ENCODE measurements at places on chromosomes 5 and 9.

DNA sequence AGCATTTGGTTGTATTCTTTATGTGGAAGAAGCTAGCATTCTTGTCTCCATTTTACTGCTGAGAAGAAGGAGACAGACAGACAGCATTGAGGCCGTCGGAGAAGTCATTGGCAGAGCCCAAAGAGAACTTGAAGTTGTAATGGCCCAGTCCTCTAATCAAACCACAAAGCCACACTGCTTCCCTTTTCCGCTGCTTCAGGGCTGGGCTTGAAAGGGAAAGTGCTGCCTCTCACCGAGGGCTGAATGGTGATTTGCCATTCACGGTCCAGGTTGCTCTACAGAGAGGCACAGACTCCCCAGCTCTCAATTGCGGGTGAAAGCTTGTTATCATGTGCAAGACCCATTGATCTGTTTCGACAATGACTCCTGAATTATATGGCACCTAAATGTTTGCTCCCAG lies 25.6 kb upstream of the POU4F3 start:
- no peak for DNase-seq

- DNase-seq: no peak
Observed at GRCh38 chr5:61802456-61802855, 470.4 kb downstream of the ZSWIM6 start.

DNA sequence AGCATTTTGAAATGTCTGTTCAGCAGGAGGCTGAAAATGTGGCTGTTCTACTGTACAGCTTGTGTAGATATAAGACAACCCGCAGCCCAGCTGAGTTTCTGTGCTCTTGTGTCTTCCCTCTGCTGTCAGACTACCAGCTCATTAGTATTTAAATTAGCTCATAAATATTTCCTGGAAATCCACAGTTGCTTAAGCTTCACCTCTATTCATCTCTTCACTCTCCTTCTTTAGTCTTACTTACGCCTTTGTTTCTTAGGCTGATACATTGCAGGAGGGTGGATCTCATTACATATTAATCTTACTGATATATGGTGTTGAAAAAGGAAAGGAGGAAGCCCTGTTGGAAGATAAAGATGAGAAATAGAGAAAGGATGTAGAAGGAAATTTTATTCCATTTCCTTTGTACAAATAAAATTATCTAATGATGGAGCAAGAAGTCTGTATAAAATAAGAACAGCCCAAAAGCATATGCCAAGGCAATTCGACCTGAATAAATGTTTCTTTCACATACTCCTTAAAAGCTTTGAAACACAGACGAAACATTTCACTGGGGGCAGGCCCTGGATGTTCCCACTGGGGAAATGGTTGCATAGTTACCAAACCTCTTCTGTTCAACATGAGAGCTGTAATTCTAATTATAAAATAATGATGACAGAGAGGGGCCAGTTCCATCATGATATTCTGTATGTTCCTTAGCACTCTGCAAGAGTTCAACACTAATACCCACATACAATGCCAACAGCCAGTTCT lies 111.8 kb upstream of the APC start:
- DNase-seq: no peak

GRCh38 chr5:3118340-3118739 lies 366.9 kb upstream of the IRX2 start:
- no peak for DNase-seq

- DNase-seq: no peak
Observed at GRCh38 chr9:100534401-100534800, 43.5 kb upstream of the CAVIN4 start.

- peak; percentile 89 for DNase-seq
Observed at GRCh38 chr9:131402738-131403492, 9.0 kb downstream of the PRRC2B start.

- no peak for DNase-seq
Observed at GRCh38 chr5:31413030-31413812, 118.7 kb downstream of the DROSHA start.

DNA sequence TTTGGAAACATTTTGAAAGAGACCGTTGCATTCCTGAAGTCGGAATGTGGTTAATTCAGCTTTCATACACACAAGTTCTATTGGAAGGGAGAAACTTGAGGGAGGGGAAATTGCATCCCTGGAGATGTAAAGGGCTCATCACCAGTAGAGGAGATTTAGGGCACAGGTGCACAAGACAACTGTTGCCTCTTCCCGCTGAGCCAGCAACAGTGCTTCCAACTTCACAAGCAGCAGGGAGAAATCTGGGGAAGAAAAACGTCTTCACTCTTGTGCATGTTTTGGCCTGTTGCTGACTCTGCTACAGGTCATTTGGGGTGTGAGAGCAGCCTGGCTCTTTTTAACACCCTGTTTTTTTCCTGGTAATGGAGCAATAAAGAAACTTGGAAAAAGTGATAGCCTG lies 277.9 kb downstream of the GAS1 start:
- no peak for DNase-seq

DNA sequence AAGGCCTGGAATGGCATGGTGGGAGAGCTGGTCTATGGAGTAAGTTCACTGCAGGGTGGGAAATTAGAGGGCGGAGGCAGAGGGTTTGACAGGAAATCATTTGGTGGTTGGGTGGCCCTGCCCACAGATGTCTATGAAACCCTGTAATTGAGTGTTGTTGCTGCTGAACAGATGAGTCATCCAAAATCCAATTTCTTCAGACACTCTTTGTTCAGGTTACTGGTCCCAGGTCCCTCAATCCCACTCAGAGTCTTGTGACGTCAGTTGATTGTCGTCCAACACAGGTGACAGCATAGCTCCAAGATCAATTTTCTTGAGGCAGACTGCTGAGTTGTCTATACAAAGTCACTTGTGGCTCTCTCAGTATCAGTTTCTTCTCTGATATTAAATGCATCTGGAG lies 208.6 kb downstream of the GRIA1 start:
- DNase-seq: no peak

DNA sequence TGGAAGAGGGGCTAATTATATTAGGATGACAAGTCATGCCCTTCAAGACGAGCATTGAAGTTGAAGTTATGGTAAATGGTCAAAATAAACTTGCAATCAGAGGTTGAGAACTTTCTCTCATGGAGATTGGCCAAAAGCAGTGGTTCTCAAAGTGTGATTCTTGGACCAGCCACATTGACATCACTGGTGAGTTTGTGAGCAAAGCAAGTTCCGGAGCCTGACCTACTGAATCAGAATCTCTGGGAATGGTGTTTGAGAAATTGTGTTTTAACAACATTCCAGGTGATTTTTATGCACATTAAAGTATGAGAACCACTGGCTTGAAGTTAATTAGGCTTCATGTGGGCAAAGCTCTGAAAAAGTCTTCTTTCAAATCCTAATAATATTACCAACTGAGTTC lies 403.5 kb downstream of the ZSWIM6 start:
- no peak for DNase-seq

DNA sequence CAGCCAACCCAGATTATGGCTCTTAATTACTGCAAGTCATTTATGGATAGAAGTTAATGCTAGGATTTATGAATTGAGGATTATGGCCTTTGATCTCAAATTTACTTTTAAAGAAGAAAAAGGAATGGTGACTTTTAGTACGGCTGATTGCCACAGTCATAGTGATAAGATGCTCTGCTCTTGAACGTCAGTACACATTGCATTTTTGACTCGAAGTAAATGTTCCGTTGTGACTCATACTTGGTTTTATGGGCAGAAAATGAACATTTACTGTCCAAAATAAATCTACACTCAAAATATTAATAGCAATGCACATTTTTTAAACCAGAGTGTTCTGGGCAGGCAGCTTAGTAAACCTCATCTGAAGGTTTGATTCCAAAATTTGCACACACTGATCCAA lies 830 bp downstream of the ADAMTSL1 start:
- DNase-seq: peak; percentile 49

DNA sequence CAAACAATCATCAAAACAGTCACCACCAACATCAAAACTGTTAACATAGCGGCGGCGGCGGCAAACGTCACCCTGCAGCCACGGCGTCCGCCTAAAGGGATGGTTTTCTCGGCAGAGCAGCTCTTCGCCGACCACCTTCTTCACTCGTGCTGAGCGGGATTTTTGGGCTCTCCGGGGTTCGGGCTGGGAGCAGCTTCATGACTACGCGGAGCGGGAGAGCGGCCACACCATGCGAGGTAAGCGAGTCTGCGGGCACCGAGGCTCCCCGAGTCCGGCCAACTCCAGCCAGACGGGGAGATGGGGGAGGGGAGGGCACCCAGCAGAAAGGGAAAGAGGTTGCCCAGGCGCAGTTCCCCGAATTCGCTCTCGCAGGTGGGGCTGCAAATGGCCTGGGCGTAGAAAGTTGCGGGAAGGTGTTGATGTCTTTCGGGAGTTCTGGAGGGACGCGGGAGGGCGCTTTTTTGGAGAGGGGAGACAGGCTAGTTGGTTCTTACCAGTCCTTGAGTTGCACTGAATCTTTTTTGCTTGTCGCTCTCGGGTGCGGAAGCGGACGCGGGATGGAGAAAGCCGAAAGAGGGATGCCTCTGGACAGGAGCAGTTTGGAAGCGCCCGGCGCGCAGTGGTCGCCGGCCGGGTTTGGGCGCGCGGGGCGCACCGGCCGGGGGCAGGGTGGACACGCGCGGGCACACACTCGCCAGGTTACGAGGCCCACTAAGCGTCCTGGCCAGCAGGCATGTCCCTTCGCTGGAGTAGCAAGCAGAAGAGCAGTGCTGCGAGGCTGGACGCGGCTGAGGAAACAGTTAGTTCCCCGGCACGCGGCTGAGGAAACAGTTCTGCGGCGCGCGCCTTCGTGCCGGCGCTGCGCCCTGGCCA lies 849 bp downstream of the RORB start:
- no peak for DNase-seq

DNA sequence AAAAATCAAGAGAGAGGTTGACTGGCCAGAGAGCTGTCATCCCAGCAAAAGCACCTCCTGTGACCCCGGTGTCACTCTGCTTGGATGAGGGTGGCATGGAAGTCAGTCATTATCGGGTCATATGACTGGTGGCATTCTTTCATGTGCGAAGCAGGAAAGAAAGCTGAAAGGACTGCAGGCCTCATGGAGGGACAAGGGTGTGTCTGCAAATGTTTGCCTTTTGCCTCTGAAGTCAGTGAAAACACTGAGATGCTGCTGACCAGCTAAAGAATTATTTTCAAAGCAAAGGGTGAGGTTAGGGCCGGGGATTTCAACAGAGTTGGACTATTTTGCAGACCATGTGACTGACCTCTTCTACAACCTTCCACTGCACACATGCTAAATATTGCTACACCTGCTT lies 298.3 kb downstream of the CSNK1G3 start:
- peak; percentile 9 for DNase-seq

- peak; percentile 73 for DNase-seq
Observed at GRCh38 chr5:72248410-72248981, 71.5 kb downstream of the MRPS27 start.

DNA sequence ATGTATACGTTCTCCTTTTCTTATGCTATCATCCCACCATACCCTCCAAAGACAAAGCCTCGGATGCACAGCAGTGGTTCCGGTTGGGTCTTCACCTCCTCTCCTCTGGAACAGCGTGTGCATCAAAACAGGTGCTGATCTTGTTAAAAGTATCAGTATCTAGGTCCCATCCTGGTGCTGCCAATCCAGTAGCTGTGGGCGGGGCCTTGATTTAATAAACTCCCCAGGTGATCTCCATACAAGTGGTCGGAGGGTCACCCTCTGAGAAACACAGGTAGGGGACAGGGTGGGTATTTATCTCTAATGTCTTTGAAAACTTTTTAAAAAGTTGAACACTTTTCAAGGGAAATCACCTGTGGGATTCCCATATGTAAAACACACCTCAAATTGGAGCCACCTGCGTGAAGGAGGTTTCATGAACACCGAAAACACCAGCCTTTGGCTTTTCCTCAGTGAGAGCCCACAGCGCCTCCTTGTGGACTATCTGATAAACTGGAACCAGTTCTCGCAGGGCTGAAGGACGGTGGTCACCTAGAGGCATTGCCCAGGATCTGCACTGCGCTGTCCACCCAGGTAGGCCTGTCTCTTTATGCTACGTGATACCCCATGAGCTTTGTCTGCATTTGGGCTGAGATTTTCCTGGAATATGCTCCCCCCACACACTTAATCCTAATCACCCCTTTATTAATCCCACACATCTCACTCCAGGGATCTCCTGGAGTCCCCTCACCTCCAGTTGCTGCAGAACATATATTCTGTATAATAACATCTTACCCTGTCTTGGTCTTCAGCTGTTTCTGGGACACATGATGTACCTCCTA lies 80.5 kb upstream of the EPB41L4B start:
- DNase-seq: peak; percentile 54

GRCh38 chr9:113657765-113658544 lies 194.4 kb downstream of the RGS3 start:
- peak; percentile 67 for DNase-seq

- DNase-seq: no peak
Observed at GRCh38 chr9:92642041-92642451, 27.9 kb downstream of the IPPK start.

- no peak for DNase-seq
Observed at GRCh38 chr9:116837018-116837989, 150.2 kb downstream of the TRIM32 start.

DNA sequence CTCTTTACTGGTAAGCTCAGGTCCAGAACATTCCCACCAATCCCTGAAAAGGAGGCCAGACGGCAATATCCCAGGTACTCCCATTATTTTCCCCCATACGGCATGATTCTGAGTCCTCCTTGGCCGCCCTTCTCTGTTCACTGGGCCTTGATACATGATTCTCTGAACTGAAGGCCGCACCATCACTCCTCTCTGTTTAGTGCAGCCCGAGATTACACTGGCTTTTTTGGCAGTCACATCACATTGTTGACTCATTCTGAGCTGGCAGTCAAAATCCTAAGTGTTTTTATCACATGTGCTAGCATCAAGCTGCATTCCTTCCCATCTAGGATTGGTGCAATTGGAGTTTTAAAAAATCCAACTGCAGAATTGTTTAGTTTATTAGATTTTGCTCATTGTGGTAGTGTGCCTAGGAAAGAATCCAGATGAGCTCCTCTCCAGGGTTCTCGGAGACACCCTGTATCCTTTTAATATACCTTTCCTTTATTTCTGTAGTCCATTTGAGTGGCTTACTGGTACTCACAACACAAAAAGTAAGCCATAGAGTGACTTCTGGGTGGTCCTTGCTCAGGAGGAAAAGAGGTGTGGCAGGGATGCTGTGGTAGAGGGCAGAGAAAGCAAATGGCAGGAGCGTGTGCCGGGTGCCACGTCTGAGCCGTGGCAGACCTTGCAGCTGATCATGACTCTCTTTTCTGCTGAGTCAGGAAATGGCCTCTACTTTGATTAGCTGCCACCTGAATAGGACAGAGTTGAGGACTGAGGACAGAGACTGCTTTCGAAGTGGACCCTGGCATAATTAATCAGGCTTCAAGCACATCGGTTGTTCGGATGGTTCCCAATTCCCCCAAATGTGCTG lies 121.1 kb upstream of the IL12B start:
- DNase-seq: peak; percentile 97

- no peak for DNase-seq
Observed at GRCh38 chr5:150419630-150420270, 7.0 kb upstream of the CD74 start.

GRCh38 chr9:123662057-123662776 lies 267.7 kb downstream of the DENND1A start:
- no peak for DNase-seq

Measured in amniotic epithelial cell (primary cell).